ENCODE measurements at places on chromosomes 3 and 15.

- no peak for DNase-seq
Observed at GRCh38 chr15:71364117-71364584, 248.9 kb downstream of the THSD4 start.

GRCh38 chr3:105656651-105657504 is 211.9 kb downstream of the CBLB start:
- DNase-seq: no peak

- peak; percentile 87 for DNase-seq
Observed at GRCh38 chr15:88022716-88023115, 233.8 kb downstream of the NTRK3 start.

DNA sequence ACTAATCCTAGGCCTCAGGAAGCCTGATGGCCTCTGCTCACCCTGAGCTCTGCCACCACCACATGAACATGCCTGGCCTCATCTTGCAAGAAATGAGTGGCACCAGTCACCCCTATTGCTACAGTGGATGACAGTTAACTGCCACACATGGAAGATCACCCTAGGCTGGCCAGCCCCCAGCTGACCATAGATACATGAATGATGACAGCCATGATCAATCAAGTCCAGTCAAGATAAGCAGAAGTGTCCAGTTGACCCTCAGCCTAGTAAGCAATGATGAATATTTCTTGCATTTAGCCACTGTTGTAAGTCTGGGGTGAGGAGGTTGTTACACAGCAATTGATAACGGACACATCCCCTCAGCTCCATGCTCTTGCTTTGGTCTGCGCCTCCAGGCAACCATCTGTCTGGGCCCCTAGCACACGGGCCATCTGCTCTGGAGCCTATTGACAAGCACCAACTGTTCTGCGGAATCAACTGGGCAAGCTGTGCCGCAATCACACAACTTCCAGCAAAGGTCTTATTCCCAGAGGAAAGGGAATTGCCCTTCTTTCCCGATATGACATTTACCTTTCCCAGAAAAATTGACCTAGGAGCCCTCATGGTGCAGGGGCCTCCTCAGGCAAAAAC is 2.2 kb upstream of the LYZL4 start:
- DNase-seq: peak; percentile 88

DNA sequence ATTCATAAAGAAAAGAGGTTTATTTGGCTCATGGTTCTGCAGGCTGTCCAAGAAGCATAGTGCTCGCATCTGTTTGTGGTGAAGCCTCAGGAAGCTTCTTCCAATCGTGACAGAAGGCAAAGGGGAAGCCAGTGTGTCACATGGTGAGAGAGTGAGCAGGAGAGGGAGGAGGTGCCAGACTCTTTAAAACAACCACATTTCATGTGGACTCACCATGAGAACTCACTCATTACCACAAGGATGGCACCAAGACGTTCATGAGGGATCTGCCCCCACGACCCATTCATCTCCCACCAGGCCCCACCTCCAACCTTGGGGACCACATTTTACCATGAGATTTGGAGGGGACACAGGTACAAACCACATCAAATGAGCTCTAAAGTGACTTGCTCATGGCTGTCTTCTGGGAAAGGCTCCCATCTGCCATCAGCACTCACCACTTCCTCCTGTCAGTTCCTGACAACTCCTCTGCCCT is 327.3 kb upstream of the TLE3 start:
- DNase-seq: no peak
